ENCODE measurements at places on chromosomes 12 and 14.
A peak's percentile ranks its signal among the peaks of the same experiment; 100 is the strongest.

DNA sequence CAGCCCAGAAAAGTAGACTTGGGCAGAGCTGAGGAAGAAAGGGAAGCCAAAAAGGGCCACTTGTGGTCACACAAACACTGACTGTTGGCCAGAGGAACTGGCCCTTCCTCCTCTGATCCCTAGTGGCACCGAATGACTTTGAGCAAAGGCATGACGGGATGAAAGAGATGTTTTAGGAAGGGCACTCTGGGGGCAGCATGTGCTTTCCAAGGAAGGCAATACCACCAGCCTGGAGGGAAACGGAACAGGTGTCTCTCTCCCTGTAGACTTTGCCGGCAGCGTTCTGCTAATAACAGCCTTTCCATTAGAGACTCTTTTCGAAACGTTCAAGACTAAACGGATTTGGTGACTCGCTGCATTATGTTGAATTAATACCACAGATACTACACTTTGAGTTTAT lies 12.3 kb upstream of the FBXO21 start:
- DNase-seq = no peak

- no peak for DNase-seq
These were observed 2.0 kb upstream of the IRAK3 start for GRCh38 chr12:66187036-66187435.

DNA sequence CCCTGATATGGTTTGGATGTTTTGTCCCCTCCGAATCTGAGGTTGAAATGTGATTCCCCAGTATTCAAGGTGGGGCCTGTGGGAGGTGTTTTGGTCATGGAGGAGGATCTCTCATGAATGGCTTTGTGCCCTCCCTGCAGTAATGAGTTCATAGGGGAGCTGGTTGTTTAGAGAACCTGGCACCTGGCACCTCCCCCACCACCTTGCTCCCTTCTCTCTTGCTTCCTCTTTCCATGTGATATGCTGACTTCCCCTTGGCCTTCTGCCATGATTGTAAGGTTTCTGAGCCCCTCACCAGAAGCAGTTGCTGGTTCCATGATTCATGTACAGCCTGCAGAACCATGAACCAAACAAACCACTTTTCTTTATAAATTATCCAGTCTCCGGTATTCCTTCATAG lies 32.6 kb downstream of the CD163L1 start:
- DNase-seq = no peak

DNA sequence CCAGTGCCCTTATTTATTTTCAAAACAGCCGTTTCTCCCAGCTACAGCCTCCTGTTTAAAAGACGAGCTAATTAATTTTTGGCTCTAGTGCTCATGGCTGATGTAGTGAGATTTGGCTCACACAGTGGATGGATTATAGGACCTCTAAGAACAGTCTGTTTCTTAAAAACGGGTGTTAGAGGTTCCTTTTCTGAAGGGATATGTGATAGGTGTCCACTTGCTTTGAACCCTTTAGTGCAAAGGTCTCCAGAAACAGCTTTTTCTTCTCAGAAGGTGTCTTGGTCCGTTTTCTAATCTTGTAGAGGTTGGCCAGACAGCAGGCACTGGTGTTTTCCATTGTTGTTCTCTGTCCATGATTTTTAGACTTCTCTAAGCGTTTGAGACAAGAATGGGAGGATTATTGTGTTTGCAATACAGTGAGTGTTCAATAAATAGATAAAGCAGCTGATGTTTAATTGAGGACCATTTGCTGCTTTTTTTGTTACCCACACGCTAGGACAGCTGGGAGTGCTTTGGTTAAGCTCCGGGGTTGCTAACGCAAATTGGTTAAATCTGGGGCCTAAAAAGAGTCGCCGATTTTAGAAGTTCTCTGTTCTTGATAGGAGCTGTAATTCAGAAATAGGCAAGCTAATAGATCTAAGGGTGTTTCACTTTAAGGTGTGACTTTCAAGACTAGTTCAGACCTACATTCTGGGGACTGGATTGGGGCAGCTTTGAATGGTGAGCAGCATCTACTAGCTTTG lies 1.0 kb downstream of the BORCS5 start:
- peak; percentile 64 for DNase-seq

DNA sequence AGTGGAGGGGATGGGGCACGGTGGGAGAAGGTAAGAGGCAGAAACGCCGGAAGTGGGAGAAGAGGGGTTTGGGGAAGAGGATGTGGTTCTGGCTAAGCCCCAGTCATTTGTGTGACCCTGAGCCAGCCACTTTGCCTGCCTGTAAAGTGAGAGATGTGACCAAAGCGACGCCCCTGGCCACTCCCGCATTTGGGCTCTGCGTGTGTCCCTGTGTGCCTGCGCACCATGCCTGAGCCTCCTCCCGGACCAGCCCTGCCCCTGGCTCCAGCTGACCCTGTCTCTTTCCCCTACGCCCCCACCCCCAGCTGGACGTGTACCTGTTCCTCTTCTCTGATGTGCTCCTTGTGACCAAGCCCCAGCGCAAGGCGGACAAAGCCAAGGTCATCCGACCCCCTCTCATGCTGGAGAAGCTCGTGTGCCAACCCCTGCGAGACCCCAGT lies 8.0 kb downstream of the PLEKHG6 start:
- DNase-seq = no peak

DNA sequence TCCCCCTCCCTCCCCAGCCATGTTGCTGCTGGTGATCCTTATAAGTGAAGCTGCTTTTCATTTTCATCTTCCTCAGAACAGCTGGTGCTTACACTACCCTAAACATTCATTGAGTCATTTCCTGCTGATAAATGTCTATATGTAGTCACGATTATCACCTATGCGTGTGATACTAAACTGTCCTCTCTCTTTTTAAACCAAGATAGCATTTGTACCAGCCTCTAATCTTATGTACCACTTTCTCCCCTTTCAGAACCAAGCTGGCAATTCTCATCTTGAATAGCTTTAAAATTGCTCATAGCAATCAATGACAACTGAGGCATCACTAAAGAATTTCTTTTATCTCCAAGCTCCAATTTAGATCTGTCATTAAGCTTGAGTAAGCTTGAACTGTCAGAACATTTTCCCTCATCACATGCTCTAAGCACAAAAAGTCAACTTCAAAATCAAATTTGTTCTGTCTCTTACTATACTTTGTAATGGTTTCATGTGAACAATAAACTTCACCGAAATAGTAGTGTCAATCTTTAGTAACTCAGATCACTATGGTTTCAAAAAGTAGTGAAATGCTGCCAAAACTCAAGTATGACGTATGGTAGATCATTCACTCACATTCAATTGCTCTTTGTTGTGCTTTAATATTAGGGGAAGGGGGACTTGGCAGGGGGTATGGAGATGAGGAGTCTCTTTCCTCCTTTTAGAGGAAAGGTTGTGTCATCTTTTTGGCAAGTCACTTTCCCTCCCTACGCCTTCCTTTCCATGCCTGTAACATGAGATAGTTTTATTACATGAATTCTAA lies 178.1 kb upstream of the NOVA1 start:
- peak; percentile 40 for DNase-seq

DNA sequence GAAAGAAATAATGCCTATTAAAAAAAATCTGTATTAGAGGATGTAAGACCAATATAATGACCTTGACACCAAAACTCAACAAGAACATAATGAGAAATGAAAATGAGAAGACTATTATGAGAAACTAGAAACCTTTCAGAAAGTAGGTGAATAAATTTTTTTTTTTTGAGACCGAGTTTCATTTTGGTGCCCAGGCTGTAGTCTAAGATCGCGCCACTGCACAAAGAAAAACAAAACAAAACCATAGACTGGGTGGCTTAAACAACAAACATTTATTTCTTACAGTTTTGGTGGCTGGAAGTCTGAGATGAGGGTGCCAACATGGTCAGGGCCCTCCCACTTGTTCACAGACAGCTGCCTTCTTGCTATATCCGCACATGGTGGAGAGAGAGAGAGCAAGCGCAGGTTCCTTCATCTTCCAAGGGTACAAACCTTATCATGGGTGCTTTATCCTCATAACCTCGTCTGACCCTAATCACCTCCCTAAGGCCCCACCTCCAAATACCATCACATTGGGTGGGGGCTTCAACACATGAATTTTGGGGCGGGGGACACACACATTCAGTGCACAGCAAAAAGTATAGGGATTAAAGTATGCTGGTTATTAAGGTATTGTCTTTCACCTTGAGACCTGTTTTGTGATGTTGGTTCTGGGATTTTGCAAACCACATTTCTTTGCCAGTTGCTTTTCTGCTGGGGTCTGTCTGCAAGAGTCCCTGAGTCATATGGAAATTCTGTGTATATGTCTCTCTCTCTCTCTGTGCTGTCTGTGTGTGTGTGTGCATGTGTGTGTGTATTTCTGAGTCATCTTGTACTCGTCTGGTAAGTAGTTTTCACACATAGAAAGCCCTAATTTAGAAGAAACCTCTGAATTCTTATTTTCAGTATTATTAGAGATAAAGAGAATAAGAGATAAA lies 26.2 kb downstream of the ZCRB1 start:
- DNase-seq = no peak

DNA sequence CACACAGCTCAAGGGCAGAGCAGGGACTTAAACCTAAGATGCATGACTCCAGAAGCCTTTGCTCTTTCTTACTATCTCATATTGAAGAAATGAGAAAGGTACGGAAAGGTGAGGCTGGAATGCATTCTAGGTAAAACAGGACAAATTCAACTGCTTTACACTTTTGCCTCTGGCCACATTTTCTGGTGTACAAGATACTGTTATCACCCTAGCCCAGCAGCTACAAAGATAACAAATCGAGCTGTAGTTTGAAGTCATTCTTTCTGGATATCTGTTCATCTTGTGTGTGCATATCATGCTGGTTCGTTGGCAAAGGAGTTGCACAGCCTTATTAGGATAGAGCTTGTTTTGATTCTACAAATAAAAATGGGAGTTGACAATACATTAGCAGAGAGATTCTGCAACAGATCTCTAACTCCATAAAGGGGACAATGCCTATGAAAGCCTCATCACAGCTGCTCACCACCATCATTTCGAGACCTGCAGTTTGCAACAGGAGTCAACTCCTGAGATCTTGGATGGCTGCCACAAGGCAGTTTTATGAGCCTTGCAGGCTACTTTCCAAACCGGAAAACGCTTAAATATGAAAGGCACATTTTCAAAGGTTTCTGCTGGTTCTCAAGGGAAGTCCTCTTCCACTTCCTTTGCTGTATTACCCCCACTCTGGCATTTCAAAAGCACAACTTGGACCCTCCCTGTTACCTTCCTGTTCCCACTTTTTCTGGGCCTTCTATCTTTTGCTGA lies 64.9 kb downstream of the STXBP6 start:
- no peak for DNase-seq

DNA sequence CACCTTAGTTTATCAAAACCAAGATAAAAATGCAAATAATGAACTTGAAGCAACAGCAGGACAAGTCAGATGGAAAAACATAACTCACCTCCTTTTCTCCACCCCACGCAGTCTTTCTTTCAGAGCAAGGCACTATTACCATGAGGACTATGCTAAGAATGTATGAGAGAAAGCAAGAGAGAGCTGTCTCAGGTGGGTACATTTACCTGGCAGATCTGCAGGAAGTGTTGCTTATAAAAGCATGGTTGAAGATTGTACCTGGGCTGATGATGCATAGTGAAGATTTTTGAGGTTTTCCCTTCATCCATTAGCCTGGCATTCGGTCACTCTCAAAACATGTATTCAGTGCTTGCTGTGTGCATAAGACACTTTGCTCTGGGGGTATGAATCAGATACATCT lies 68.8 kb upstream of the IFNG-AS1 start:
- no peak for DNase-seq

GRCh38 chr12:33813536-33813935 lies 208.8 kb upstream of the ALG10 start:
- DNase-seq = no peak

DNA sequence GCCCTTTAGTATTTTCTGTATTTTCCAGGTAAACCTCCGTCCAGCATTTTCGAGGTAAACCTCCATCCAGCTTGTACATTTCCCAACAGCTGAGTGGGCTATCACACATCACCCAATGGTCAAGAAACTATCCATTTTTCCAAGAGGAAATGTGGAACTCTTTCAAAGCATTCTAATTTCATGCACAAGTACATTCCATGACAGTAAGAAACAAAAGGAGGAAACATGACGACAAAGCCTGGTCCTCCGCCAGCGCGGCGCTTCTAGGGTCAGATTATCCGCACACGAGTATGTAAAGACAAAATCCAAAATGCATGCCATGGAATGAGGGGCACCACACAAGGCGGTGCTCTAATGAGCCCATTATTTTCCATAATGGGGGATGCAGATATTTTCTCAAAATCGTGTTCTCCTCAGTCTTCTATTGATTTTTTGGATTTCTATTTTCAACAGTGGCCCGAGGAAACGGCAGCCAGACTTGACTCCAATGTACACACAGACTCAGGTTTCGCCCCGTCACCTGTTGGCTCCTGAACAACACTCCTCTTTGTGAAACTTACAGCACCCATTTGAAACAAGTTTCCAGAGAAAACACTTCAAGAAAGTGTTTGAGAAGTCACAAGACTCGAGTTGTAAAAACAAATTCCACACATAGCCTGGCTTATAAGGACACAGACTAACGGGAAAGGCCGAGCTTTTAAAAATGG lies 107.4 kb downstream of the PRICKLE1 start:
- DNase-seq = no peak

GRCh38 chr12:94650143-94651056 lies at the start of gene TMCC3:
Gene TMCC3, minus strand, starts transcription at chr12:94650557. Its CDS starts 127 bp downstream, at chr12:94650430.
- DNase-seq = peak; percentile 78

GRCh38 chr12:123131879-123132402 lies 18.9 kb downstream of the PITPNM2 start:
- no peak for DNase-seq

GRCh38 chr14:100655741-100656085 lies 68.5 kb upstream of the BEGAIN start:
- DNase-seq = no peak

GRCh38 chr14:39768589-39768988 lies 336.4 kb upstream of the FBXO33 start:
- DNase-seq = peak; percentile 41

DNA sequence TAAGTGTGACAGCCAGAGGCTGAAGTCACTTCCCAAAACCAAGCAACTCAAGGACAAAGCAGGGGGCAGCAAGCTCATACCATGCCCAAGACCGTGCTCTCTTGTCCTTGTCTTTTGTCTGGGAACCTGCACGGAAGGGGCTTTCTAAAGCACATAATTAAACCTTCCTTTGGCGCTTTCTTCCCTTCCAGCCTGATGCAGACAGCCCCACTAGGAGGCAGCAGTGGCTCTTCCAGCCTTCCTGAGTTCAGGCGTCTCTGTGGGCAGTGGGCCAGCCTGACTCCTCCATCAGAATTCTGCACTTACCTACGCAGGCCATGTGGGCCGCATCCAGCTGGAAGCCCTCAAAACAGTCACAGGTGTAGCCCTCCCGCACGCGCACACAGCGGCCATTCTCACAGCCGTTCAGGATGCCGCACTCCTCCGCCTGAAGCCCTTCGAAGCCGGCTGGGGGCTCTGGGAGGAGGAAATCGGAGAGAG lies 7.6 kb downstream of the ISCA2 start:
- DNase-seq = peak; percentile 92

Data from brain (organoid and tissue), 16 donors.